Muscle of arm (tissue), 14 donors: ENCODE measurements at places on chromosomes 11 and 22. TPM values are rescaled to one million over a fixed set of nuclear protein-coding genes. Genes with fewer than 3 reads are reported as not detected.

SLC22A8 gene
- polyA plus RNA-seq: not detected

INSC gene
- 1.3 TPM for polyA plus RNA-seq

GRCh38 chr11:69975822-69976221 is 102.3 kb upstream of the ANO1 start:
- DNase-seq: no peak

PDGFB gene
- polyA plus RNA-seq: 16.1 TPM

GRCh38 chr11:132712466-132712865 is 819.8 kb downstream of the OPCML start:
- no peak for DNase-seq

DNA sequence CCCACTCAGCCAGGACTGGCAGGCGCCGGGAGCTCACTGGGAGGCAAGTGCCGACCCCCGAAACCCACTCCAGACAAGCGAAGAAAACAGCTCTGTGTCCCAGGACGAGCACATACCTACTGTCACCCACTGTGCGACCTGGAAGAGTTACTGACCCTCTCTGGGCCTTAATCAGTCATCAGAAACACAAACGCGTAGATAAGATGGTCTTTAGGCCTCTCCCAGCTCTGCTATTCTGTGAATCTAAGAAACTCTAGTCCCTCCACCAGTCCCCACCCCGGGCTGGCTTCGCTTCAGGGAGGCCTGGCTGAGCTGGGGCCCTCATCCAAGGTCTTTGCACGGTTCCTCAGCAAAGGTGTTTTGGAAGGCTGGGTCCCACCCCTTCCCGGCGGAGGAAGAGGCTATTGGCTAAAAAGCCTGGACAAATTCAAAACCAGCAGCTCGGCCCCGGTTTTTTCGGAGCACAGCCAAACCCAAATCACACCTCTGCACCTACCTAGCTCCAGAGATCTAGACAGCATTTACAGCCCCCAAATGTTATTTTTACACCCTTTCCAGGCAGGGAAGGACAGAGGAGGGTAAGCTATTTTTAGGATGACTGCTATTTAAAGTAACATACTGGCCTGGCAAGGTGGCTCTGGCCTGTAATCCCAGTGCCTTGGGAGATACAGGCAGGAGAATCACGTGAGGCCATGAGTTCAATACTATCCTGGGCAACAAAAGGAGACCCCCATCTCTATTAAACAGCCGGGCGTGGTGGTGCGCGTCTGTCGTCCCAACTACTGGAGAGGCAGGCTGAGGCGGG is 13.2 kb upstream of the HDHD5 start:
- no peak for DNase-seq

KIRREL3 gene
- 1.3 TPM for polyA plus RNA-seq
